H7 (cell line): ENCODE measurements at places on chromosomes 2 and 18. TPM values are rescaled to one million over a fixed set of nuclear protein-coding genes. Genes with fewer than 3 reads are reported as not detected.
A peak's percentile ranks its signal among the peaks of the same experiment; 100 is the strongest.

Gene PMAIP1
- total RNA-seq = 131 and 207 TPM in 2 replicates

Gene ANKRD30BL
- total RNA-seq = not detected in 2 replicates

DNA sequence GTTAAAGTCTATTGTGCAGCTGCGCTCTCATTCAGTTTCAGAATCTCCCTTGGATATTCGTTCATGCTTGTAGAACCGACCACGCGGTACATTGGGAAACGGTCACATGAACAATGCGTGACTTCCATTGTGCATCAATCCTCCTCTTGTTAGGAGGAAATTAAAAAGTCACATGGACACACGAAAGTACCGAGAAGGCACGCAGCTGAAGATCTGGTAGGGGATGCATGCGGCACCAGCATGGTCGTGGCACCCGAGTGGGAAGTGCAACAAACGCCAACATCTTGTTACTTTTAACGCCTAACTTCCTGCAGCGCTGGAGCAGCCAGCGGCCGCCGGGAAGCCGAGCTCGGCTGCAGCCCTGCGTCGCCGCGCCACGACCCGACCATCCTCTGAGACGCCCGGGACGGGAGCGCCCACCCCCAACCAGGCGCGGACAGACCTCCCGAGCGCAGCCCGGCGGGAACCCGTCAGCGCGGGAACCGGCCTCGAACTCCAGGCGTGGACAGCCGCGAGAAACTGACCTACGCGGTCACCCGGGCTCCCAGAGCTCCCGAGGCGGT, 412 bp downstream of the OSBPL1A start:
- peak; percentile 67 for DNase-seq

GRCh38 chr18:45677276-45677807, 46.6 kb upstream of the SLC14A1 start:
- no peak for DNase-seq

- no peak for DNase-seq
These were observed 77.8 kb upstream of the SETBP1 start for GRCh38 chr18:44602845-44603244.

GRCh38 chr2:191539068-191539467, 138.9 kb upstream of the NABP1 start:
- DNase-seq = no peak

- no peak for DNase-seq
These were observed 142.3 kb downstream of the TMEM163 start for GRCh38 chr2:134576478-134576877.

DNA sequence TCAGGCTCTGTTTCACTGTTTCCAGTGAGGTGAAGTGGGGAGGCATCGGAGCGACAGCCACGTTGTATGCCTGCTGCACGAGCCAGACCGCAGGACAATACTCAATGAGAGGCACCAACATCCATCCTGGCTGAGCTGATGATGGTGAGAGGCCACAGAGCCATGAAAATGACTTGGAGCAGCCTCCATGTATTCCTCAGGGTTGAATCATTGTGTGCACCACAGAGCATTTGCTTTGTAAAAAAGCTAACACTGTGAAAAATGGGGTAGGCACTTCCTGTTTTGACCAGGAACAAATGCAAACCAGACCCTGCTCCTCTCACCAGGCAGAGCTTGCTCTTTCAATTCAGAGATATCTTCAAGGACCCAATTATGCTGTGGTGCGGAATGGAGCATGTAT, 87.2 kb downstream of the LPIN1 start:
- no peak for DNase-seq

GRCh38 chr2:696999-697627, 19.9 kb upstream of the TMEM18 start:
- peak; percentile 43 for DNase-seq

DNA sequence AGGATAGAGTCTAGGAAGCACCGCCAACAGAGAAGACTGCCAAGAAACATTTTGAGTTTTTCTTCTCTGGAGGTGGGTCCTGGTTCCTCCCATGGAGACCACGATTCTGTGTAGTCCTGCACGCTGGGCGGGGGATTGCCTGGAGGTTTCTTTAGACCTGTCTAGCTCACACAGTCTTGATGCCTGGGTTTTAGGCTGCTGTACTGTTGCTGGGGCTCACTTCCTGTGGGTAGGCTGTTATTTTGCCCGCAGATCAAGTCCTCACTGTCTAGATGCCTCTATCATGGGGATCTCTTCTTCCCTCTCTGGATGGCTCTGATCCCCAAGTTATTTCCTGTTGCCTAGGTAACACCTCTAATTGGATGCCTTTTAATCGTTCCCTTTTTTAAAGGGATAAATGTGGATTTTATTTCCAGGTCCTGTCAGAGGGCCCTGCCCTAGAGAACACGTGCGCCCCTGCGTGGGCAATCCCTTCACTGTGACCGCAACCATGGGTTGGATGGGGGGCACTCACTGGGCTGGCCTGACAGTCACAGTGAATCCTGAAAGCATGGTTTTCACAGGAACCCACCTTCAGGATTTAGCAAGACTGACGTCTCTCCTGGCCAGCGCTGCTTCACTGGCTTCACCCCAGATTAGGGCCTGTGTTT, 115.7 kb downstream of the MSH2 start:
- no peak for DNase-seq

DNA sequence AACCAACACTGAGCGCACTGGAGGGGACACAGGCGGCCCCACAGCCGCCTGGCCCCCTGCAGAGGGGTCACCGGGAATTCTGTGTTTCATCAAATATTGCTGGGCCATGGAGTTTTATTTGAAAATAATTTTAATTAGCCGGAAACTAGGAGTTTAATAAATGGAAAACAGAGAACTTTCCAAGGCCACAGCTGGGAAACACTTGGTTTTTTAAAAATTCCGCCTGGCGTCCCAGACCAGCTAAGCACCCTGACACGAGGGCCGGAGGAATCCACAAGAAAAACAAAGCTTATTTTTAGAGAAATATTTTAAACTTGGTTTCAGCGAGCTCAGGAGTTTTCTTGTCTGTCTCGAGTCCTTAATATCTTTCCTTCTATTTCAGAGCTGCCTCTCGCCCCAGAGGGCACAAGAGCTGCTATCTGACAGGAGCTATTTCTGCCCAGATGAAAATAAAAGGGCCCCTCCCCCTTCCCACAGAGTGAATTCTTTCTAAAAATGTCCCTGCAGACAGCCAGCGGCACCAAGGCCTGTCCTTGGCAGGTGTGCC, 8.2 kb downstream of the ZFP36L2 start:
- DNase-seq = peak; percentile 73
